ENCODE measurements at places on chromosomes 3 and 15. TPM values are rescaled to one million over a fixed set of nuclear protein-coding genes. Genes with fewer than 3 reads are reported as not detected.

DNA sequence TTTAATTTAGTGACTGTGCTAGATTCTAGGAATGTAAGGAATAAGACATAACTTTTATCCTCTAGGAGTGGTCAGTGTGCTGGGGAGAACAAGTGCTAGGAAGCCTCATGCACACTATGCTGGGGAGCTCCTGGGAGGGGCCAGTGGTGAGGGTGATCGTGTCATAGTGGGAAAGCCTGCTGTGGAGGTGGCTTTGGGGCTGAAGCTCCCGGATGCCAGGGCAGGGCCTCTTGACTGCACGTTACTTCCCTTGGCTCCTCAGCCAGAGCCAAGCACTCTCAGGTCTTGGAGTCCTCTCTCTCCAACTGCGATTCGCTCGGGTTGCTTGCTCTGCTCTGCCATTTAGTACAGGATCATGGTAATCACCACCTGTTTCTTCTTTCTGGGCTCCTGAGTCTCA, 33.6 kb downstream of the SQOR start:
- no peak overlapping the region for H3K4me3 ChIP-seq
- no peak overlapping the region for H3K27ac ChIP-seq
- H3K36me3 ChIP-seq = peaks cover 54% of the 10 kb centered on the region
- H3K27me3 ChIP-seq = no peaks in the 10 kb centered on the region
- no peak for DNase-seq

- no peaks in the 10 kb centered on the region for H3K27me3 ChIP-seq
- no peak for DNase-seq
- H3K4me3 ChIP-seq = no peak overlapping the region
- no peak overlapping the region for H3K27ac ChIP-seq
- H3K36me3 ChIP-seq = no peaks in the 10 kb centered on the region
These were observed 319.3 kb upstream of the SATB1 start for GRCh38 chr3:18744472-18744871.

DNA sequence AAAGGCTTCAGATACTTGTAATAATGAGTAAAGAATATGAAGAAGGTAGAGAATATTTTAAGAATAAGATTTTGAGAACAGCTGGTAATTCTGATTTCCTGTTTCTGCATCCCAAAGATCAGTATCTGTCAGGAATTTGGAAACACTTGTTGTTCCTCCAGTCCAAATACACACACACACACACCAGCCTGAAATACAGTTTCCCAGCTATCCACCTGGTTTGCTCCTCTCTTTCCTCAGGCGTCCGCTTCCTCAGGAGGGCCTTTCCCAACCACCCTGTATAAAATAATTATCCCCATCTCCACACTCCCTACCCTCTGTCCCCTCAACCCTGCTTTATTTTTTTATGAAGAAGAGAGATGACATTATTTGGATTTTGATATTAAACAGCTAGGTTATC, 2.0 kb upstream of the FSIP1 start:
- no peak for DNase-seq
- no peaks in the 10 kb centered on the region for H3K27me3 ChIP-seq
- peak overlapping the region; percentile 86 for H3K27ac ChIP-seq
- no peaks in the 10 kb centered on the region for H3K36me3 ChIP-seq
- H3K4me1 ChIP-seq = peaks cover 65% of the 10 kb centered on the region
- no peak overlapping the region for H3K4me3 ChIP-seq

DNA sequence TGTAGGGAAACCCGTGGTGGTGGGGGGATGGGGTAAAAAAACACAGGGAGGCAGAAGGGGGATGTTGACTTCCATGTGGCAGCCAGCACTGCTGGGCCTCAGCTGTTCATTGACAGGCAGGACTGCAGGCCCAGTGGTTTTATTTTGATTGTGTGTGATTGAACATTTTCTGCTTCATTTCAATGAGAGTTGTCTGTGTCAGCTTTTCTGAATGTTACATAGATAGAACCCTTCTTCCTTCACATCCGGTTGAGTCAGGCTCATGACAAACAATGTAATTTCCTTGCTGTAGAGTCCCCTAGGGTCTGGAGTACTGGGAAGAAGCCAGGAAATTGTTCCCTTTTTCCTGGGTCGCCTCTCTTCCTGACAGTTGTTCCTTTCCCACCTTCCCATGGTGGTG, 8.2 kb upstream of the RPP25 start:
- no peak for DNase-seq
- H3K4me3 ChIP-seq = no peak overlapping the region
- H3K4me1 ChIP-seq = no peaks in the 10 kb centered on the region
- no peak overlapping the region for H3K27ac ChIP-seq
- H3K27me3 ChIP-seq = no peaks in the 10 kb centered on the region
- H3K36me3 ChIP-seq = no peaks in the 10 kb centered on the region

DNA sequence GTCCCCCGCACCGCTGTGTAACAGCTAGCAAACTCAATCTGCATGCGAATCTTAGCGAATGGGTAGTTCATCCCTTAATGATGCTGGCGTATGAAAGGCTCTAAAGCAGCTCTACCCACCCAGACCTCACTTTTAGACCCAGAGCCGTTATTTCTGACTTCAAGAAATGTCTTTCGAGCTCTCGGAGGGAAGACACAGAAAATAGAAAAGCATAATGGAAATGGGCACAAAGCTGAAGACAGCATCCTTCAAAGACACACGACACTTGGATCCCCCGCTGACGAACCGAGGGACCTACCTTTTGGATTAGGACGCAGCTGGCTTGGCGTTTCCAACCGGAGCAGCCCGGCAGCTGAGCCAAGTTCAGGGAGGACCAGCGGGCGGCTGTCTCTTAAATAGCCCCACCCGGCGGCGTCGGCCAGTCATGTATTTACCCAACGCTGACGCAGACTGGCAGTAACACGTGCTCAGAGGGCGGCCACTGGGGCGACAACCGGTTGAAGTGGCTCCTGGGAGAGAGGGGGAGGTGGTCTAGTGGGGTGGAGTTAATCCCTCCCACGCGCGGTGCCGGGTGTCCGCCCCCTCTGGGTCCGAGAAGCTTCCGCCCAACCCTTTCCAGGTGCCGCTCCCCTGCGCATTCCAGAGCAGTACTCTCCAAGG, 1.5 kb downstream of the CCK start:
- H3K27ac ChIP-seq = no peak overlapping the region
- no peaks in the 10 kb centered on the region for H3K36me3 ChIP-seq
- H3K4me3 ChIP-seq = peak overlapping the region; percentile 31
- H3K27me3 ChIP-seq = peaks cover 92% of the 10 kb centered on the region
- DNase-seq = no peak
- H3K4me1 ChIP-seq = peaks cover 30% of the 10 kb centered on the region

- no peak for DNase-seq
- H3K27ac ChIP-seq = no peak overlapping the region
- H3K36me3 ChIP-seq = no peaks in the 10 kb centered on the region
- H3K27me3 ChIP-seq = no peaks in the 10 kb centered on the region
- peaks cover 6% of the 10 kb centered on the region for H3K4me1 ChIP-seq
These were observed 607.1 kb upstream of the BCHE start for GRCh38 chr3:166444336-166444735.

- no peak overlapping the region for H3K27ac ChIP-seq
- H3K4me3 ChIP-seq = no peak overlapping the region
- no peaks in the 10 kb centered on the region for H3K27me3 ChIP-seq
- DNase-seq = no peak
These were observed 23.6 kb downstream of the DCLK3 start for GRCh38 chr3:36740787-36741186.

DNA sequence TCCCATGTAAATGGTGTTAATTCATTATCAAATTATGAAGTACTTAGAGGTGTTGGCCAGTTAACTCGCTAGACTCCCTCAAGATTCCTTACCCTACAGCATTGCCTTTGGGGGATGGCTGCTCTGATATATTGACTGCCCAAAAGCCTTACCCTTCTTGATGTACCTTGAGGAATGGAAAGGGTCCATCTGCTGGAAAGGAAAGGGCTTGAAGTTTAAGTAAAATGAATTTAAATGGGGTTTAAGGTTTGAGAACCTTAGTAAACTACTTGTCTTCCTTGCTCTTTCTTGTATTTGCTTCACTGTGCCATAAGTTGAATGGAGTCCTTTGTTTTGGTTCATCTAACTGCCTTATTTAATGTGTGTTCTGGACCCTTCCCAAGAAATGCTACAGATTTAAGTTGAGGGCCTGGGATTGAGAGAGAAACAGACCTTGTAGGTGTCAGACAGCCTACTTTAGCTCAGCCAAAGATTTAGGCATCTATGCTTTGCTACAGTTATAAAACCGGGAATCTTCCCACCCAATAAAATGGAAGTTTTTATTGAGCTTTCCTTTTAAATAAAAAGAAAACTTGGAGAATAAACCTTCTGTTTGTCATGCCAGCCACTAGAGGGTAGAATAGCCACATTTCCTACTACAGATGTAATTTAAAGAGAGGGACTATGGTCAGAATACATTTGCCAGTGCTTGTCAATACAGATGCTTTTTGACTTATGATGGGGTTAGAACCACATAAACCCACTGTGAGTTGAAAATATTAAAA, 25.3 kb downstream of the CMSS1 start:
- H3K36me3 ChIP-seq = no peaks in the 10 kb centered on the region
- H3K27me3 ChIP-seq = no peaks in the 10 kb centered on the region
- H3K4me1 ChIP-seq = peaks cover 54% of the 10 kb centered on the region

Gene TMOD3
- total RNA-seq = 25.7 TPM

Gene CGNL1
- 16.2 TPM for total RNA-seq

Gene RBMS3
- 53.0 TPM for total RNA-seq

Gene CADM2
- total RNA-seq = 11.6 TPM

Data from esophagus muscularis mucosa (tissue), 4 donors.